ENCODE measurements at places on chromosomes 3 and 15. TPM values are rescaled to one million over a fixed set of nuclear protein-coding genes. Genes with fewer than 3 reads are reported as not detected.

GRCh38 chr3:194995334-194995733 is 275.6 kb downstream of the XXYLT1 start:
- DNase-seq, result no peak

CYP8B1 gene
- total RNA-seq, result not detected

CXCR6 gene
- total RNA-seq, result not detected

- no peak for DNase-seq
Measured at GRCh38 chr3:188137051-188137450, 16.9 kb upstream of the LPP start.

GRCh38 chr3:16559653-16560365 is 45.4 kb downstream of the DAZL start:
- no peak for DNase-seq

DNA sequence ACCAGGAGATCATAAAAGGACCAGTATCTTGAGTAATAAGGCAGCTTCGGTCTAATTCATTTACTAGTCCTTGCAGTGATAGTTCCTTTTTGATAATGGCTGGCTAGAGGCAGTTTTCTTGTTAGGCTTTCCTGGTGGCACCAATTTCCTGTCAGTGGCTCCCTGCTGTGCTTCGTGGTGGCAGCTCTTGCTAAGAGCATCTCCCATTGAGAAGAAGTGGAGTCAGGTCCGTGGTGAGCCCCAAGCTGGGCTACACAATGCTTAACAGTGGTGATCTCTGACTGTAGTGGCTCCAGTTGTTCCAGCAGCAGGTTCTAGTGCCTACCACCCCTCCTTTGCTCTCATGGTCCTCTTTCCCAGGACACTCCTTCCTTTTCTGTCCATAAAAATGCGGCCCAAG is 111.2 kb downstream of the RAP2B start:
- DNase-seq, result no peak

- no peak for DNase-seq
Measured at GRCh38 chr15:51180011-51180410, 85.3 kb upstream of the TNFAIP8L3 start.

- no peak for DNase-seq
Measured at GRCh38 chr3:112115806-112116383, 17.2 kb downstream of the GCSAM start.

- DNase-seq, result no peak
Measured at GRCh38 chr15:88255484-88256278, 858 bp downstream of the NTRK3 start.

GRCh38 chr3:122021811-122022401 is at the start of gene ILDR1:
TSS of gene ILDR1 (minus strand) at chr3:122022247. CDS start at chr3:122022077, 170 bp downstream.
- no peak for DNase-seq

Measured in HFFc6 (cell line).